ENCODE measurements at places on chromosomes 11 and 22.

- DNase-seq = no peak
Measured at GRCh38 chr11:67213178-67213621, 53.1 kb upstream of the GRK2 start.

DNA sequence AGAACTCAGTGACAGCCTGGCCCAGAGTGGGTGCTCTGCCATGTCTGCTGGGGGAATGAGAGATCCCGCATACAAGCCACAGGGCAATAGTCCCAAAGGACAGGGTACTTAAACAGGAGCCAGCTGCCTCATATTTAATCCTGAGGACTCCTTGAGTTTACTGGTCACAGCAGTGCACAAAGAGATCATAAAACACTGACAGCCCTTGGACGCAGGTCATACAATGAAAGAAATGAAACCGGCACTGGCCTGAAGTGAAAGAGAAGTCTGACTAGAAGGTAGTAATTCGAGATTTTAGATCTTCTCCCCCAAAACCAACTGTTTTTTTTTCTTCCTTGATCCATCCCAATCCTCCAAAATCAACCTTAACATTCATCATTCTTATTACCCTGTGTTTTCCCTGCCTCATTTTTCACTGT is 299.8 kb upstream of the SYN3 start:
- DNase-seq = no peak

DNA sequence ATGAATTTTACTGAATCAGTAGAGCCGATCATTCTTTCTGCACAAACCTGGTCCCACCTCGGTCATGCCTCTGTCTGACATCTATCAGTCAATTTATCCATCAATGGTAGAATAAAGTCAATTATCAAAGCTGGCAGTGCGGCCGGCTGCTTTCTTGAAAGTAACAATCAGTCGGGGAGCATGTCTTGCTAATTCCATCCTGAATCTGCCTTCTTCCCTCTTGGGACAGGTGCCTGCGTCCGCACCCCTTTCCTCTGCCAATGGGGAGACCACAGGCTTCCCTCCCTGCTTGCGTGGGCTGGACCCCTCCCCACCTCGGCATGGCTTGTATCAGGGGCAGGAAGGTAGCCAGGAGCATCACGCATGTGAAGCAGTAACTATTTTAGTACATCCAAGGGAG is 962.9 kb downstream of the BRD1 start:
- DNase-seq = no peak

DNA sequence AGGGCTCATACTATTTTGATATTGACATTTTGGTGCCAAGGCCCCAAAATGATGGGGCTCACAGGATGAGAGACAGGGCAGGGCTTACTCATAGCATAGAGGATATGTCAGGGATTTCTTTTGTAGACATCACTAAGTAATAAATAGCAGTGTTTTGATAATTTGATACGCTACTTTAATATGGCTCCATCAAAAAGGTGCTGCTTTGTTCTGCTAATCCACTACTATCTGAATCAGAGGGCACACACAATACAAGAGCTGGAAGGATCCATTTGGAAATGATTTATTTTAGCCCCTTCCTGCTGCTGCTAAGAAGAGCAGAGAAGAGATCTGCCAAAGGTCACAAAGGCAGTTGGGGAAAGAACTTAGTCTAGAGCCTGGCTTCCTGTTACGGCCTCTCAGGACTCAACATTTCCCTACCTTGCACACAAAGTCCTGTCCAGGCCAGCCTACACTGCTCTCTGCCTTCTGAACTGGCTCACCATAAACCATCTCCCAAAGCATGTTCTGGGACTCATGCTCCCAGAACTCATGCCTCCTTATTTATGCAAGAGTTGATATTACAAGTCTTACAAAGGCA is 261.3 kb upstream of the ARHGAP20 start:
- DNase-seq = no peak

DNA sequence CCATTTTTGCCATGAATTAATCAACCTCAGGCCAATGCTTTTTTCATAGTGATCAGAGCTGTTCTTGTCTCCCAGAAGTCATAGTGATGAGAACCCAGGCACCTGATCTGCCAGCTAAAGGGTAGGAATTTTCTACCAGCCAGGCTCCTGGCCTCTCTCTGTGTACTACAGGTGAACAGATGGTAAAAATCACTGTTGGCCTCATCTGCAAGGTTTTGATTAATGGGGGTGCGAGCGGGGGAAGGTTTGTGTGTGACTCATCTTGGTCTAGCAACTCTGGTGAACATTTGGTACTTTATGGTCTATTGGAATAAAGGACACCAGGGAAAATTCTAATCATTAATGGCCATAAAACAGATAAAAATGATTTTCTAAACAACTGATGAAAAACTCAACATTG is 14.4 kb upstream of the APOL4 start:
- no peak for DNase-seq

DNA sequence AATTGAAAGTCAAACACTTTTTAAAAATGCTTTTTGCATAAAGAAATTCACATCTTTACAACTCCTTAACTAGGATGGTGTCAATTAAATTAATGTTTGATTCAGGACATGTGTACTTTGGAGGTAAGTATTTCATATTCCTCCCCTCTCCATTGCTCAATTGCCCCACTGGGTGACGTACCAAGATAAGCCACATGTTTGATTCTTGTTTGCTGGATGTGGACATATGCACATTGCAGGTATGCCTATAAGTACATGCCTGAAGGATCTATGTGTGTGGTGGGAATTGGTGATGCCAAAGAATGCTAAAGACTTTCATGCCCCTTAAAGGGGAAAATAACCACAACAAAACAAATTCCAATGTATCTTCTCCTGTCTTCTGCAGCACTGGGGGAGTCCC is 5.8 kb downstream of the CD44 start:
- no peak for DNase-seq

DNA sequence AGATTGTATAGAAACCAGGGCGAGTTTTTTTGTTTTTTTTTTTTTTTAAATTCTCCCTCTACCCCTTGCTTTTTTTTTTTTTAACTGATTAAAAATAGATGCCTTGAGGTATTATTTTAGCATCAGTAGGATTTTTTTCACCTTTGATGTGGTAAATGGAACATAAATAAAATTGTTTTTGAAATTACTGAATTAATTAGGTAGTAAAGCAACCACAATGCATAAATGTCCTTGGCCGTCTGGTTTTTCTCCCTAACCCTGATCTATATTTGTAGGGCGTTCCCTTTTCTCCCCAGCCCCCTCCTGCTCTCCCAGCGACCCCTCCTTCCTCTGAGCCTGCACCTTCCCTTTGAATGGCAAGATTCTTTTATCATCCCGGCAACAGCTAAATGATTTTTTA is 107.8 kb downstream of the ZBTB16 start:
- no peak for DNase-seq

DNA sequence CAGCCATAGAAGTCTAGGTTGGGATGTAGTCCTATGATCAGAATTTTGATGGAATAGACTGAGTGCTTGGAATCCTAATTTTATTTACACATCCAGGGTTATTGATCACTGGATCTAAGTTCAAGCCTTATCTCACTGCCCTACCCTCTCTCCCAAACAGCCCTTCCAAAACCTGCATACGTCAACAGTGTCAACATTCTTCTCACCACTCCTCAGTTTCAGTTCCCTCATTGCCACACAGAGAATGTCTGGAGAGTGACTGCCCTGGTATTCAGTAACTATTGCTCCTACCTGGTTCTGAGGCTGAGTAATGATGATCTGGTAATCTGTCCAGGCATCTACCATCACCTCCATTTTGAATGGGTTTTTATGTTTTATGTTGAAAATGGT is 60.0 kb downstream of the GLYATL1 start:
- DNase-seq = no peak

- no peak for DNase-seq
Measured at GRCh38 chr11:111452817-111453552, 59.2 kb downstream of the BTG4 start.

DNA sequence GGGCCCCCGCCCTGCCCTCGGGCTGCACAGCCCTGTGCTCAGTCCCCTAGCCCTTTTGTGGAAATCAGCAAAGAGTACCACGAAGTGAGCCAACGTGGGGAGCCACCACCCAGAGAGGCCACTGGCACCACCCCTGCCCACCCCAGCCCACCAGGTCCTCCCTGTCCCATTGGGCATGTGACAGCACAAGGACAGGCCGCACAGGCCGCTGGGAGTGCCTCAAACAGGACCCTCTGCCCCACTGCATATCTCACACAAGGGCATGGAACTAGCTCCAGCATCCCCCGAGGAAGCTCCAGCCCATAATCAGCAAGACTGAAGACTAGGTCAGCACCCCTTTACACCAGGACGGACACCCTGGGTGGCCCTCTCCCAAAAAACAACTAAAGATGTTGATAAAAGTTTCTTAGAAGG is 29.7 kb downstream of the GNB1L start:
- DNase-seq = no peak

- no peak for DNase-seq
Measured at GRCh38 chr11:37973941-37974340, 1375.9 kb upstream of the RAG2 start.
